ENCODE measurements at places on chromosomes 1 and 21. TPM values are rescaled to one million over a fixed set of nuclear protein-coding genes. Genes with fewer than 3 reads are reported as not detected.

Gene TRIM46
- 2.9 TPM for total RNA-seq

Gene TCHHL1
- not detected for total RNA-seq

Gene SHE
- 0.10 TPM for total RNA-seq

Gene HSPA6
- 1.4 TPM for total RNA-seq

Gene NUP210L
- total RNA-seq, result not detected

Gene LRRC7
- not detected for total RNA-seq

Gene CTH
- total RNA-seq, result 1.5 TPM

Gene PAPPA2
- total RNA-seq, result 0.01 TPM

Gene CDC42BPA
- total RNA-seq, result 10.2 TPM

Gene IQGAP3
- 17.9 TPM for total RNA-seq

Gene FHAD1
- total RNA-seq, result 0.60 TPM

Gene IL23R
- total RNA-seq, result not detected

Measured in A549 treated with Hydrocortisone at 1 μM for 4 hours (cell line).